Activated CD4-positive, alpha-beta T cell treated with anti-CD3 and anti-CD28 coated beads, Interleukin-2, amount 50 U/mL, for 1 hour (primary cell): ENCODE measurements at places on chromosomes 2 and 18.

DNA sequence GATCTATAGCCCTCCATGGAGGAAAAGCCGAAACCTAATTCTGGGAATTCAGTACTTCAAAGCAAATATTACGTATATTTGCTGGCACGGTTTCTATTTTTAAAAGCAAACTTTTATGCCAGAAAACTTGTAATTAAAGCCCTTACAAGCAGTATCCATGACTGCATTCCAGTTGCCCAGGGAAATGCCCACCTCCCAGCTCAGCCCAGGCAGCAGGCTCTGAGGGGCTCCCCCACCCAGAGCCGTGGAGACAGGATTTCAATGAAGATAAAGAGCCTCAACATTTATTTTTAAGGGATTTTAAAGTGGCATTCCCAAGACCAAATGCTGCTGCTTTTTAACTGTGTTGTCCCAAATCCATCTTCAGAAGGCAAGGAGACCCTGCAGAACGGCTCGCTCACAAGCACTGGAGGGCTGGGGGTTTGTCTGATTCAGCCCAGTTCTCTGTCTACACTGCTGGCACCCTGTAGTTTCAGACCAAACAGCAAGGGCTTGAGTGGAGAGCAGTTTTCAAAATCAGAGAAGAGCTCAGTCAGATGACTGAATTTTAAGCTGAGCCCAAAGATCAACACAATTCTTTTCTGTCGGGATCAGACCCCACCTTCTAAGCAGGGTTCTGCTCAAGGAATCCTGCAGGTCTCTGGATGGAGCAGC is 105.1 kb downstream of the KCNF1 start:
- no peak for DNase-seq

- DNase-seq = no peak
Measured at GRCh38 chr2:68291314-68291713, 28.4 kb downstream of the CNRIP1 start.

DNA sequence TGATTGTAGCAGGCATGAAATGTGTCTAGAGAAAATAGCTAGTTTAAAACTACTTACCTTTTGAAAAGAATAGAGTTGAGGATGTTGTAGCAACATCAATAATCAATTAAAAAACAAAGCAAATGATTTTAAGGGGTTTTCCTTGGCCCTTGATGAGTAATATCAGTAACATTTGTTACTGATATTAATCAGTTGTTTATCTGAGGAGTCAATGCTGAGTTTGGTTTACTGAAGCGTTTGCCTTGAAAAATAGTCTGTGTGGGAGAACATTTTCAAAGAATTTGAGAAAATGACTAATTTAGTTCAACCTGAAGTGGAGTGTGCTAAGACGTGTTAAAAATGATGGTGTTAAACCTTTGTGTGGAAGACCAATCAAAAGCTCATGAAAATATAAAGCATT is 9.3 kb downstream of the PTH2R start:
- DNase-seq = no peak

GRCh38 chr18:38221476-38222100 is 656.0 kb upstream of the CELF4 start:
- no peak for DNase-seq

- peak; percentile 28 for DNase-seq
Measured at GRCh38 chr2:70094978-70095719, 7.9 kb downstream of the PCBP1 start.

DNA sequence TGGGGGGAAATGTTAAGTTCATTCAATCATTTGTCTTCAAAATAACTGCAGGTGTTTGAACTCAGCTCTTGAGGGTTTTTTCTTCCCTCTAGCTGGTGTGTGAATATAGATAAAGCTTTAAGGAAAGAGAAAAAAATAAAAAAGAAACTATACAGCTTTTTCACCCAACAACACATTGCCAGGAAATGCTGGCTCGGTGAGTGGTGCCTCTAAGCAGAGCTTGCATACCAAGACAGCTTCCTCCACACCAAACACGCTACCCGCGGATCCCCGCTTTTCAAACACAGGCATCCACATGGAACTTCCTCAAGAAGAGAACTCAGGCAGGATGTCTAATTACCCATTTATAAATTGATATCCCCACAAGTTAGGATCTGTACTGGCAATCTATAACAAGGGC is 69.8 kb upstream of the TANK start:
- DNase-seq = peak; percentile 6

GRCh38 chr2:237464757-237465391 is 22.2 kb upstream of the MLPH start:
- no peak for DNase-seq

DNA sequence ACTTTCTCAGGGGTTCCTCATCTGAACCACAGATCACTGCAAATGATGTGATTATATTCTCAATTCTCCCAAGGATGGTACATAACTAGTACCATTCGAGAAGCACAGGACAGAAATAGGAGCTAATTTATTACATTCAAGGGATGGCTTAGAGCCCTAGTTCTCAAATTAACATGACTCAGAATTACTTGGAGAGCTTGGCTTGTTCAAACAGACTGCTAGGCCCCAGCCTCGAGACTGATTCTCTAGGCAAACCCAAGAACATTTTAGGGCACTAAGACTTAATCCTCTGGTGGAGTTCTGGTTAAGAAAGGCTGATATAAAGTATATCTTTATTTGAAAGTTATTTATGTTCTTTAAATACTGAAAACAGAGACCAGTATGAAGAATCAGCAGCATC is 35.8 kb downstream of the HIBCH start:
- DNase-seq = no peak

GRCh38 chr2:112793449-112793978 is 9.2 kb upstream of the IL1A start:
- no peak for DNase-seq

DNA sequence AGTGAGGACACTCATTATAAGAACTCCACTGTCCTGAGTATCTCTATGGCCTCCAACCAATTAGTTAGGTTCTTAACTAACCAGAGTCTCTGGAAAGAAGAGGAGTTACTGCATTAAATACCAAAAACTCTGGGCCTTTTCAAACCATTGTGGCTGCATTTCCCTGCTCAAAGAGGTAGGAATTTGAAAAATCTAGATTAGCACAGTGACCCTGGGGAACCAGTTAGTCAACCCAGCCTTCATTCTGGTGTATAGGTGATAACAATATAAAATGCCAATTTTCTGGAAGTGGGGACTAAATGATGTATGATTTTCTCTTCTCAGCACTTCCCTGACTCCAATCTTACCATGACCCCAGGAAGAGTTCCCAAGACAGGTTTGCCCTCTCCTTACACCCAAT is 287.8 kb upstream of the SETBP1 start:
- no peak for DNase-seq

DNA sequence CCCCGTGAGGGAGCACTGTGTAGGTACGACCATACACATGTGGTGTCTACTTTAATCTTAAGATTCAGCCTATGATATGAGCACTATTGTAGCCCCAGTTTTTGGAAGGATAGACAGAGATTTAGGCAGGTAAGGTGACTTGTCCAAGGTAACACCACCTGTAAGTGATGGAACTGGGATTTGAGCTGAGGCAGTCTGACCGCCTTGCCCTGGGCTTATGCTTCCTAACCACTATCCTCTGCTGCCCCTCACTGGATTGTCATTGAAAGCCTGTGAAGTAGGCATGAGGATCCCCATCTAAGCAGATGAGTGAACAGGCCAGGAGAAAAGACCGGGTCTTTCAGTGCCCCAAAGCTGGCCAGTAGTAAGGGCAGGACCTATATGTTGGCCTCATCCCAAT is 343.8 kb downstream of the CYRIA start:
- DNase-seq = no peak

GRCh38 chr18:9679125-9679524 is 29.0 kb upstream of the RAB31 start:
- no peak for DNase-seq

- DNase-seq = no peak
Measured at GRCh38 chr2:189115126-189115525, 64.4 kb downstream of the COL5A2 start.

GRCh38 chr2:120468136-120468535 is 122.2 kb downstream of the INHBB start:
- DNase-seq = no peak

GRCh38 chr2:126358122-126358521 is 297.8 kb upstream of the GYPC start:
- DNase-seq = no peak

- no peak for DNase-seq
Measured at GRCh38 chr18:64110692-64111480, 38.0 kb downstream of the LINC00305 start.

- DNase-seq = no peak
Measured at GRCh38 chr2:164625378-164625971, 4.2 kb upstream of the GRB14 start.

- DNase-seq = no peak
Measured at GRCh38 chr2:195364015-195364965, 292.7 kb upstream of the SLC39A10 start.

- DNase-seq = no peak
Measured at GRCh38 chr18:55997151-55997561, 409.2 kb upstream of the TCF4 start.

DNA sequence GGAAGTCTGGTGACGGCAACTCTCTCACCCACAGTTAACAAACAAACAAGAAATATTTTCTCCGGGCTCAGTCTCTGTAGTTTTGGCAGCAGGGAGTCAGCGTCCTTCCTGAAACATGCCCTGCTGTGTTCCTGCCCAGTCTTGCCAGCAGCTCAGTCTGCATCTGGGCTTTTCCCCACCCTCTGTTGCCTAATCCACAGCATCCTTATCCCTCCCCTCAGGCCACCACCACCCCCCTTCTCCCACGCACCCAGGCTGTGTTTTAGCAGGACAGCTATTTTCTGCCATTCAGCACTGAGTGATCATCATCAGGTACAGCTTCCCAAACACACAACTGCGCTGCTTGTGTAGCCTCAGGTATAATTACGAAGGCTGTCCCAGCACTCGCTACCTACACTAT is 168.2 kb downstream of the DPP10 start:
- DNase-seq = no peak

DNA sequence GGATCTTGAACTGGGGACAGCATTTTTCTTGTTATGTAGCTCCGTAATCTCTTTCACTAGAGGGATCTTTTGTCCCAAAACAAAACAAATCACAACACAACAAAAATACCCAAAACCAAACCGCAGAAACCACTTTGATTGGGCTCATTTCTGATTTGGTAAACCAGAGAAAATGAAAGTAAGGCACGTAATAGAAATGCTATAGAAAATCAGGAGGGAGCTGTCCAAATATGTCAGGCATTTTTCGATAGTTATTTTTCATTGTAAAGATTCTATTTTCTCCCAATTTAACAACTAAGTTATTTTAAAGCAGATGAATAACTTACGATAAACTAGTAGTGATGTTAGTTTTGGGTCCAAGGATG is 406.5 kb downstream of the XIRP2 start:
- no peak for DNase-seq

GRCh38 chr2:118223992-118224894 is 136.0 kb downstream of the INSIG2 start:
- peak; percentile 8 for DNase-seq

DNA sequence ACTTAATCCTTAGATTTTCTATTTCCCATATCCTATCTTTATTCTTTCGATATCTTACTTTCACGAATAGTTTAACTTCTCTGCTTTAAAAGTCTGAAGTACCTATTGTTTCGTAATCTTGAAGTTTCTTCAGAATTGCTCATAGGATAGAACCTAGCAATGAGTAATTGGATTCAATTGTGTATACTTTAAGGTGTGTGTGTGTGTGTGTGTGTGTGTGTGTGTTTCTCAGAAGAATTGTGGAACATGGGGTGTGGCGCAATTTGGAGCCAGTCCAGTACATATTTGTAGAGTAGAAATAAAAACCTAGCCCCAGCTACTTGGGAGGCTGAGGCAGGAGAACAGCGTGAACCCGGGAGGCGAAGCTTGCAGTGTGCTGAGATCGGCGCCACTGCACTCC is 897.6 kb downstream of the BCL11A start:
- no peak for DNase-seq

DNA sequence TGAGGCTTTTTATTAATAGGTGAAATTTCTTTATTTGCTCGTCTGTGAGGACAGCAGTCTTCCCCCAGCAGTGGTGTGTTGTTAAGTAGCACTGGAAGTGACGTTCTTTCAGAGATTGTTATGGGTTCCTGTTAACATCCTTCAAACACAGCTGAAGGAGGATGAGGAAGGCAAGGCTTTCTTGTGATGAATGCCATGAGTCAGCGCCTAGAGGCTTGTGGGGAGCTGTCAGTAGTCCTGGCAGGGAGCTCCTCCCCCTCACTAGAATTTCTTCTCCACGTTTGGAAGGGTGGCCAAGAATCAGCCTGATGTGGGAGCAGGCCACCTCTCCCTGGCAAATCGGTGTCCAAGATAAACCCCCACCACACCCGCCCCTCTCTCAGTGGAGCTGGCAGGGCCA is 113.2 kb downstream of the ARHGEF4 start:
- no peak for DNase-seq

GRCh38 chr2:206979922-206980321 is 40.6 kb downstream of the CPO start:
- no peak for DNase-seq

DNA sequence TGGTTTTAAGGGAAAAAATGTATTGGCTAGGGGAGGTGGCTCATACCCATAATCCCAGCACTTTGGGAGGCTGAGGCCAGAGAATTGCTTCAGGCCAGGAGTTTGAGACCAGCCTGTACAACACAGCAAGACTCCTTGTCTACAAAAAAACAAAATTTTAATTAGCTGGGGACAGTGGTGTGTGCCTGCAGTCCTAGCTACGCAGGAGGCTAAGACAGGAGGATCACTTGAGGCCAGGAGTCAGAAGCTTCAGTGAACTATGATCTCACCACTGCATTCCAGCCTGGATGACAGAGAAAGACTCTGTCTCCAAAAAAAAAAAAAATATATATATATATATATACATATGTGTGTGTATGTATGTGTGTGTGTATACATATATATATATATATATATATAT is 18.5 kb downstream of the CCDC88A start:
- no peak for DNase-seq

DNA sequence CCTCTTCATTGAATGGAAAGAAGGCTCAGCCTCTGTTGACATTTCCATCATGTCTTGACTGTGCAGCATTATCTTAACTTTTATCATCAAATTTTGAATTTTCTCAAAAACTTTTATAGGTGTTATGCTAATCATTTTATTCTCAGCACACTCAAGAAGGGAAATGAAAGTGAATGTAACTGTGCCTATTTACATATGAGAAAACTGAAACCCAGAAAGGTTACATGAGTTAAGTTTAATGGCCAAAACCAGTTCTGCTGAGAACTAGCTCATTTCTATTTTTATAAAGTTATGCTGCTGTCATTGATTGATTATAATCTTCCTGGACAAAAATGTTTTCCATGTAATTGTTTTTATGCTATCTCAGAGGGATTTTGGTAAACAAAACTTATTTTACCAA is 618.8 kb upstream of the NRXN1 start:
- no peak for DNase-seq

- DNase-seq = no peak
Measured at GRCh38 chr2:238731961-238732360, 115.9 kb upstream of the TWIST2 start.

- DNase-seq = no peak
Measured at GRCh38 chr2:109311771-109312170, 182.8 kb downstream of the SH3RF3 start.
